ENCODE measurements at places on chromosomes 7 and 10.

GRCh38 chr7:23941551-23941950 is 231.5 kb downstream of the STK31 start:
- DNase-seq: no peak

DNA sequence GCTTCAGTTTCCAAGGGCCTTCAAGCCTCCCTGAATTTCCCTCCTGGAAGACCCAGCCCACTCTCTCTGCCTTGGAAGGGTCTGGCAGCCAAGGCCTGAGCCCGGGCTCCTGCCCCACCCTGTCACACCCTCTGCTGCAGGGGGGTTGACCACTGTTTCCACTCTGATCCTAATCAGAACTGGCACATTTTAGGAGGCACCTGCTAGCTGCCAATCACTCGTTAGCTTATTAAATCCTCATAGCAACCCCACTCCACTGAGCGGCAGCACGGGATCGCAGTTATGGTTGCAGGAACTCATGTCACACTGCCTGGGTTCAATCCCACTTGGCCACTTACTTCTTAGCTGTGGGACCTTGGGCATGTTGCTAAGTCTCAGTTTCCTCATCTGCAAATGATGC is 12.9 kb downstream of the HSPB1 start:
- DNase-seq: no peak

GRCh38 chr7:149292462-149292823 is 30.4 kb downstream of the ZNF783 start:
- DNase-seq: no peak

DNA sequence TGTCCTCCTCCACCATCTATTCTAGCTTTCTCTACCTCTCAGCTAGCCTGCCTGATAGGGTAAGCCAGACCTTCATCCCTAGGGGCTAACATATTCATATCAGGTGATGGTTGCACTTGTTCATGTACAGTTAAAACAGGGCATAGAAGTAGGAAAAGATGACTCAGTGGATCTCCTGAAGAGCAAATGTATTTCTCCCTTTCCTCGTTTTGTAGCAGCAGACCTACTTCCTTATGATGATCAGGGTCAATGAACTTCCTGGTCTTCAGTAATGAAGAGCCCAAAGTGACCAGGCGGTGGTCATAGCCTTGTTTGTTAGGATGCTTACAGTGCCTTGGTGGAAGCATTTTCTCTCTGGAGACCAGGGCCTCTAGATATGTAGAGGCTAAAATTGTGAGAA is 6.3 kb downstream of the LIPJ start:
- DNase-seq: no peak

GRCh38 chr10:108496106-108496505 is 1331.6 kb upstream of the SORCS1 start:
- no peak for DNase-seq

- peak; percentile 45 for DNase-seq
Measured at GRCh38 chr10:13787015-13787421, 200.3 kb downstream of the PRPF18 start.

GRCh38 chr7:135573541-135573940 is 15.8 kb downstream of the NUP205 start:
- DNase-seq: no peak

DNA sequence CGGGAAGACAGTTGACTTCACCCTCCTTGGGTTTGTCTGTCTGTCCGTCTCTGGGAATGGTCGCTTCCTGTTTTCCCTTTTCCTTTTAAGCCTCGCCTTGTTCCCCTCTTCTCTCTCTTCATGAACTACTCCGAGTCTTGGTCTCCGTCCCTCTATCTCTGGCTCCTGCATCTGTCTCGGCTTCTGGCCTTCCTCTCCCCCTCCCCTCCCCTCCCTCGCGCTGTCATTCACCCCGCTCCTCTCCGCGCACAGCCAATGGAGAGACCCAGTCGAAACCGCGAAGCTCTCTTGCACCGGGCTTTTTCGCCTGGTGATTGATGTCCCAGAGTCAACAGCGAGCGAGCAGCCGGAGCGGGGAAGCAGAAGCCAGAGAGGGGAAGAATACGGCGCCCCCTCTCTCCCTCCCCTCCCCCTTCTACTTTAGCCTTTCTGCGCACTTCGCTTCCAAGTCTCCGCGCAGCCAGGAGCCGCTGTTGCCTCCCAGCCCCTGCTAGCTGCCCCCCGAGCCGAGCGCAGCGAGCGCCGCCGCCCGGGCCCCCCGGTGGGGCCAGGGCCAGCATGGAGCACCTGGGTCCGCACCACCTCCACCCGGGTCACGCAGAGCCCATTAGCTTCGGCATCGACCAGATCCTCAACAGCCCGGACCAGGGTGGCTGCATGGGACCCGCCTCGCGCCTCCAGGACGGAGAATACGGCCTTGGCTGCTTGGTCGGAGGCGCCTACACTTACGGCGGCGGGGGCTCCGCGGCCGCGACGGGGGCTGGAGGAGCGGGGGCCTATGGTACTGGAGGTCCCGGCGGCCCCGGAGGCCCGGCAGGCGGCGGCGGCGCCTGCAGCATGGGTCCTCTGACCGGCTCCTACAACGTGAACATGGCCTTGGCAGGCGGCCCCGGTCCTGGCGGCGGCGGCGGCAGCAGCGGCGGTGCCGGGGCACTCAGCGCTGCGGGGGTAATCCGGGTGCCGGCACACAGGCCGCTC is at the start of gene TLX1:
TSS of gene TLX1 (plus strand) at position 317 of the 978 bp plus-strand sequence. CDS start at position 559, 242 bp downstream.
- no peak for DNase-seq

DNA sequence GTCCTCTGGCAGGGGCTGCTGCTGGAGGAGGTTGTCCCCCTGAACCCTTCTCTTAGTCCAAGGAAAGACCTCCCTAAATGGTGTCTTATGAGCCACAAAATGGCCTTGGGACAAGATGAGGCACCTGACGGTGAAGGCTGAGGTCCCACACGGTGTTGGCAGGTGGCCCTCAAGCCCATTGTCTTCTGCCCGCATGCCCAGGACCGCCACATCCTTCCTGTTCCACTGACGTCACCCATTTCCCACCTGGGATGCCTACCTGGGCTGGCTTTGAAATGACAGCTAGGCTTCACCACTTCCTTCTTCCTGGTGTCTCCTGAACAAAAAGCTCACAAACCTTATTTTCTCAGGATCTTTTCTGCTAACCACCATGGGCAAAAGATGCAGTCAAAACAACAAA is 2.1 kb upstream of the DMBT1 start:
- DNase-seq: peak; percentile 20

DNA sequence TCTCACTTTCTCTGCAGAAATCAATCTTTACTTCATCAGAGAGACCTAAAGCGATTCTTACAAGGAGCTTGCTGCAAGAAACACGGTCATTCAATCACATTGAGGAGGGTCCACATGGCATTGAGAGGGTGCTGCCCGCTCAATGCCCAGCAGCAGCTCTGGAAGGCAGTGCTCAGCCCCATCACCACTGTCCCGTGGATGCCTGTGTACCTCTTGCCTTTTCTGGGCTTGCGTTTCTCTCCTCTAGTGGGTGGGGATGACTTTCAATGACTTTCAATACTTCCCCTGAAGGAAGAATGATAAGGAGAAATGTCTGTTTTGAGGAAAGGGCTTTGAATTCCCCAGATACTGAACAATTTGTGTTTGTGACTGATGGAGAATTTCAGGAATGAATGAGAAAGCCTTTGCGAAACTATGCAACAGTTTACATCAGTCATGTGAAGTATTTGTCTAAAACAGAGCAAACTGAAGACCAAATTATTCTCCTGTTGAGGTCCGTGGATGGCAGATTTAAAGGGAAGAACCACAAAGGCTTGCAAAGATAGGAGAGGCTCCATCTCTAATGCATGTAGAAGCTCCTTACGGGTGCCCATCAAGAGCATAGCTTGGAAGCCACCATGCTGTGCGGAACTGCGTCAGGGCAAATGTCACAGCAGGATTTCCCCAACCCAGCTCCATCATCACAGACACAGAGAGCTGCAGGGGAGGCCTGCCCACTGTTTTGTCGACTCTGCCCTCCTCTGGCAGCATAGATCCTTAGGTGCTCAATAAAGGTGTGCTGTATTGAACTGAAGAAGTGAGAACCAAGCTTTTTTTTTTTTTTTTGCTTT is 6.6 kb upstream of the ZNF22 start:
- no peak for DNase-seq

DNA sequence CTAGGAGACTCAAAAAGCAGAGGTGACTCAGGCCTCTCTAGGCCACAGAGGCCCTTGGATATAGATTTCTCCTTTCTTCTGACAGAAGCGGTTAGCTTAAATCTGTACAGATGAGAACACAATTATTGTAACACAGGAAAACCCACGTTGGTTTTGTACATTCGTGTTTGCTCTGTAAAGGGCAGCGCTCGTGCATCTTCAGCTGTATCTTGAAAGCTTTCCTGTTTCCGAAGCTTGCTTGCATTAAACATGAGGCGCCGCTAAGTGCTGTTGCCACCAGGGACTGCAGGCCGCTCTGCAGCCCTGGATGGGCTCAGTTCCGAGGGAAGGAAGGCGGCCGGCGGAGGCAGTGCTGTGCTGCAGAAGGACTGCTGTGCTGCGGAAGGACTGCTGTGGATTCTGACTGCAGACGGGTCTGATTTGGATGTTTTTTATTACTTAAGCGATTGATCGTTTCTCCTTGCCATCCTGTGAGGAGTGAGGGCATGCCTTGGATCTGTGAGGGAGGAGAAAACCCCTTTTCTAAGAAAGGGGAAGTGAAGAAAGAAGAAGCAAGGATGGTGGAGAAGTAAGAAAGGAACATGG is 53.3 kb downstream of the FHIP2A start:
- DNase-seq: no peak

GRCh38 chr10:114611617-114612016 is 46.5 kb downstream of the ABLIM1 start:
- no peak for DNase-seq

- no peak for DNase-seq
Measured at GRCh38 chr7:17046666-17047065, 164.9 kb upstream of the AGR3 start.

GRCh38 chr7:15618275-15618674 is 56.5 kb upstream of the AGMO start:
- DNase-seq: no peak

- DNase-seq: no peak
Measured at GRCh38 chr10:24854256-24854655, 98.2 kb downstream of the PRTFDC1 start.

DNA sequence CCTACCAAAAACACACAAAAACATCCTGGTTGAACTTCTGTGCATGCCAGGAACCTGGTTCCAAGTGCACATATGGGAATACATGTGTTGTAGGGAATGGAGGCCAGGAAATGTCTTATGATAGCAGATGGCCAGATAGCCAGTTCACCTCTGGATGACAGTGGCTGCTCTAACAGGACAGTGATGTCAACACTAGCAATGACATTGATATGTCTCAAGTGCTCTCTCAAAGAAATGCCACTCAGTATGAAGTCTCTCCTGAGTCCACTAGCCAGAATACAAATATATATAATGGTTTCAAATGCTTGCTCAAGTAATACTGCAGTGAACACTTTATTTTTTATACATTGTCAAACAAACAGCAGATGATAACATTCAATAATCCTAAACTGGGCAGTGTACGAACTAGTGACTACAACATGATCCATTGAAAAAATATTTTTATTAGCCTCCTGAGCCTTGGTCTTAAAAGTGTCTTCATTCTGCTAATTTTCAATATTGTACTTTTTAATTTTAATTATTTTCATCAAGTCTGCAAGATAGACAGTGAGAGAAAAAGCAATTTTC is 26.0 kb upstream of the PCDH15 start:
- no peak for DNase-seq

GRCh38 chr10:29306688-29307087 is 17.8 kb downstream of the LYZL1 start:
- no peak for DNase-seq

DNA sequence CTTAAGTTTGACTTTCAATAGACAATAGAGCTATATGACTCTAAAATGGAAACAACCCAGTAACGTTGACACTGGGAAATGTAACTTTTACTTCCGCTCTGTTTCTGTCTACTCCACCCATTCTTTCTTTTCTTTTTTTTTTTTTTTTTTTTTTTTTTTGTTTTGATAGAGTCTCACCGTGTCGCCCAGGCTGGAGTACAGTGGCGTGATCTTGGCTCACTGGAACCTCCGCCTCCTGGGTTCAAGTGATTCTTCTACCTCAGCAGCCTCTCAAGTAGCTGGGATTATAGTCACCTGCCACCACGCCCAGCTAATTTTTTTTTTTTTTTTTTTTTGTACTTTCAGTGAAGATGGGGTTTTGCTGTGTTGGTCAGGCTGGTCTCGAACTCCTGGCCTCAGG is 13.9 kb downstream of the PRSS2 start:
- peak; percentile 58 for DNase-seq

DNA sequence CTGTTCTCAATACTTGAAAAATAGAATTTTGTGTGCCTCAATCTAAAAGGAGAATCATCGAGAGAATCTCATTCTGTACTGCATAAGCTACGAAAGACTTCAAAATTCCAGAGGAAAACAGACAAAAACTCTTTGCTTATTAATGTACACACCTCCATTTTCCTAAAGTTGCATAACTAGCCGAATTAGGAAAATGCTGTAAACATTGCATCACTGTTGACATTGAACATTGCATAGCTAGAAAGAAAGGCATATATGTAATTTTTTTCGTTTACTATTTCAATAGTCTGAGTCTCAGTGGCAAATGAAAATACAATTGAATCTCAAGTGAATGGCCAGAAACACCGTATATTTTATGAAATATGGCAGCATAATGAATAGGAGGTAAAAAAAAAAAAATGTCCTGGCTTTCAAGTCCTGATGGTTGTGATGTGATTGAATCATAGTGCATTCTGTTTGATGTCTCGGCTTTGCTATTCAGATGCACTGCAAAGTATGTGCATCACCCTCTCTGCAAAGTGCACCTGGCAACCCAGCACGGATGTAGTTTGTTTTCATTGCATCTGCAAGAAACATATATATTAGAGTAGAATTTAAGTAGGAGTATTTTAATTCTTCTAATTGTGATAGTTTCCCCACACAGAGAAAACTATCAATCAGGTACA is 196.7 kb downstream of the VTI1A start:
- DNase-seq: no peak

DNA sequence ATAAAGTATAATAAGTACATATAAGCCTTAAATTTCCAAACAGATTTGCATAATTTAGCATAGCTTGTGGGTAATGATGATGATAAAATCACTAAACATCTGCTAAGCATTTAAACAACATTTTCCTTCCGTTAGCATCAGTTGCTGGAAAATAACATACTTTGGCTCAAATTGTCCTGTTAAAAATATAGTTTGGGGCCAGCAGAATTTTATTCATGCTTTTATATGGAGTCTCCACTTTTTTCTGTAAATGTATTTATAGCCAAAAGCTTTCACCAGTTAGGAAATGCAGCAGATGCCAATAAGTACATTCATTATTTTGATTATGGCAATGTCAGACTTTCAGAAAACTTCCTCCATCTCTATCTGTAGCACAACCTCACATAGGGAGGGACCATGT is 107.2 kb downstream of the CNTNAP2 start:
- no peak for DNase-seq

- no peak for DNase-seq
Measured at GRCh38 chr7:80816806-80817205, 102.0 kb downstream of the SEMA3C start.

GRCh38 chr10:97768322-97769315 is 3.2 kb downstream of the SFRP5 start:
- no peak for DNase-seq

- no peak for DNase-seq
Measured at GRCh38 chr10:122421054-122421625, 33.3 kb upstream of the ARMS2 start.

Data from stimulated activated naive CD8-positive, alpha-beta T cell treated with anti-CD3 and anti-CD28 coated beads, Interleukin-15, amount 100 ng/mL, for 72 hours (primary cell).